Stimulated activated CD4-positive, alpha-beta T cell treated with anti-CD3 and anti-CD28 coated beads, Interleukin-1b, Interleukin-23, amount 100 ng/mL, for 1 hour (primary cell): ENCODE measurements at places on chromosomes 2 and 18.

GRCh38 chr2:53903011-53903410 lies 43.2 kb upstream of the GPR75 start:
- no peak for DNase-seq

- DNase-seq: no peak
These were observed 572 bp upstream of the ZNF516 start for GRCh38 chr18:76495435-76496193.

- DNase-seq: no peak
These were observed 56.4 kb downstream of the SNORC start for GRCh38 chr2:232926431-232926939.

- DNase-seq: no peak
These were observed 10.5 kb downstream of the VIT start for GRCh38 chr2:36707050-36707449.

GRCh38 chr2:20762945-20763683 lies 59.8 kb downstream of the LDAH start:
- DNase-seq: no peak

DNA sequence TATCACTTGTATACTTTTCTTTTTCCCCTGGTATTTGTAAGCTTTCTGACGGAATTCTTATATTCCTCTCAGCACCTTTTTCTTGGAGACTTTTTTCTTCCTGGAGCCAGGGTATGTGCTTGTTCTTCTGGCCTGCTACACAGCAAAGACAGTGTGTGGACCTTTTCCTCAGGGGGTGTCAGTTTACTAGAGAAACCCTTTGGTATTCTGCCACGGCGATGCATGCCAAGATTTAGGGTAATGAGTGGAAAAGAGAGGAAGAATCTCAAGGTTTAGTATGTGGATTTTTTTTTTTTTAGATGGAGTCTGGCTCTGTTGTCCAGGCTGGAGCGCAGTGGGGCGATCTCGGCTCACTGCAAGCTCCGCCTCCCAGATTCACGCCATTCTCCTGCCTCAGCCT lies 152.2 kb downstream of the PHLPP1 start:
- DNase-seq: no peak

DNA sequence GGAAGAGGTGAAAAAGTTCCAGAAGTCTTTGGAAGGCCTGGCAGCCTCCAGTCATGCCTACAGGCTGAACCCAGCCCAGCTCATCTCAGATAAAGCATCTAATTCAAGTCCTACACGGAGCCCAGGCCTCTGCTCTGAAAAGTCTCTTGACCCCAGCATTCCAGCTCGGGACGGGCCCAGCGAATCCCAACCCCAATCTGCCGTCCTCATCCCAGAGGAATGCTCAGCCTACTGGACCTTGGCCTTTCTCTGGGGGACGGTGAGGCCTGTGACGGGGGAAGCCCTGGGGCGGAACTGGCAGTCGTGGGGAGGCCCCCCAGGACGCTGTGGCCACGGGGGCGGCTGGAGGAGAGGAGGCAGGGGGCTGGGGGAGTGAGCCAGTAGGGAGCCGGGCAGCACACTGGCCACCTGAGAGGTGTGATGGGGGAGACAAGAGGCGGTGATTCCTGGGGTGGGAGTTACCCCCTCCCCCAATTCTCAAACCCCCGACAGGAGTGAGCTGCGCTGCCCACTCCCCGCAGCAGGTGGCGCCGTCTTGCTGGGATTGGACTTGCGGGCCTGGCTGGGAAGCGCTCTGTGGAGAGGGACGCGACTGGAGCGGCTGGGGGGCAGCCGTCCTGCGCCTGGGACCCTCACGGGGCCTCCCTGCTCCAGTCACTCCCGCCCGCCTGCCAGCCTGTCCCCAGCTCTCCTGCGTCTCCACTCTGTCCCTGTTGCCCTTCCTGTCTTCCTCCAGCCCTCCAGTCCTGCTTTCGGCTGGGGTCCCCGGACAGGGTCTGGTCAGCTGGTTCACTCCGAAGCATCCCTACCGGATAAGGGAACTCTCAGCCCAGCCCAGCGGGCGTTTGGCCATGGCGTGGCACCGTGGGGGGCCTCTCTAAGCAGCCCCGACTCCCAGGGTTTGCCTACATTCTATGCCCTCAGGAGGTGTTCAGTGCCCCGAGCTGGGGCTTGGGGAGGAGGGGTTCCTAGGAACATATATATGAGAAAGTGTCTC lies 182.6 kb upstream of the HAAO start:
- no peak for DNase-seq

GRCh38 chr2:107585851-107586250 lies 240.8 kb upstream of the RGPD4 start:
- DNase-seq: no peak

DNA sequence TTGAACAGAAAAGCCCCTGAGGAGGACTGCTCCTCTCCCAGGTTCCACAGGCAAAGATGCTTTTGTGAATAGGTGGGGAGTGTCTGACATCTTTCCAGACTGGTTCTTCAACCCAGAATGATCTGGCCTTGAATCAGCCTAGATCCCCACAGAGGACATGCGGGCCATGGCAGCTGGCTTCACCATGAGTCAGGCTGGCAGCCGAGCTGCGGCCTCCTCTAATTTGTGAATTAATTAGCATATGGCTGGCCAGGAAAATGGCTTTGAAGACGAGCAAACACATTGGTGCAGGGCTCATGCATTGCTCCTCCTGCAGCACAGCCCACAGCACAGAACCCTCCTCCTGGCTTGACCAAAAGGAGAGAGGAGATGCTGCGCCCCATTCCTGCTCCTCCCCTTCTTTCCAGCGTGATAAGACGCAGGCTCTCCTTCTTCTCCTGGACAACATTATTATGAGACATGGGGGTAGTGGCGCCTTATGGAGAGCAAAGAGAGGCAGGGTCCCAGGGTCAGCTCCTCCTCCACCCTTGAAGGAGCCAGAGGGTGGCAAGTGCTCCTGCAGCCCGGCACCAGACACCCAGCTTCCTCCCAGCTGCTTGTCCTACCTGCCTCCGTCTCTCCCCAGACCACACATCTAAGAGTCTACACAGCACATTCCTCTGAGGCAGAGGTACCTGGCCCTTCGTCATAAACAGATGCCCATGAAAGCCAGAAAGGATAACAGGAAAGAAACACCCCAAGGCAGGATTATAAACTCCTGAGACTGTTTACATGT lies 66.7 kb downstream of the EDAR start:
- DNase-seq: no peak

GRCh38 chr2:85053802-85054201 lies 79.4 kb upstream of the TCF7L1 start:
- no peak for DNase-seq

- no peak for DNase-seq
These were observed 23.0 kb downstream of the FAM171B start for GRCh38 chr2:186716899-186717298.

DNA sequence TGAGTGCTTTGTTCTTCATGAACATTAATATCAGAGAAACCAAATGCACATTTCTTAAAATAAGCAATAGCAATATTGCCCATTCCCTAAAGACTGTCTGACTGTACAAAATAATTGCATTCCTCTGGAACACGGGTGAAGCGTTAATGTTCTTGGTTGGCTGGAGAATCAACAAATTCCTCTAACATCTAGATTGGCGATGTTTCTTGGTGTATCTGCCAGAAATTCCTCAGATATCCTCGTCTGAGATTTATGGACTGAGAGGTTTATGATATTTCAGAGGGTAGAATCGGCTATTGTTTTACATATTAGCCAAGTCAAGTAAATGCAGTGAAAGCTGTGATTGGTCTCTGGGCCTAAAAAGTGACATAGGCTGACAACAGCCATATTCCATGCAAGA lies 27.1 kb upstream of the SPTBN1 start:
- no peak for DNase-seq

GRCh38 chr18:61731178-61731577 lies 161.6 kb downstream of the RNF152 start:
- DNase-seq: no peak

GRCh38 chr2:225466891-225467604 lies 67.5 kb downstream of the NYAP2 start:
- DNase-seq: no peak

DNA sequence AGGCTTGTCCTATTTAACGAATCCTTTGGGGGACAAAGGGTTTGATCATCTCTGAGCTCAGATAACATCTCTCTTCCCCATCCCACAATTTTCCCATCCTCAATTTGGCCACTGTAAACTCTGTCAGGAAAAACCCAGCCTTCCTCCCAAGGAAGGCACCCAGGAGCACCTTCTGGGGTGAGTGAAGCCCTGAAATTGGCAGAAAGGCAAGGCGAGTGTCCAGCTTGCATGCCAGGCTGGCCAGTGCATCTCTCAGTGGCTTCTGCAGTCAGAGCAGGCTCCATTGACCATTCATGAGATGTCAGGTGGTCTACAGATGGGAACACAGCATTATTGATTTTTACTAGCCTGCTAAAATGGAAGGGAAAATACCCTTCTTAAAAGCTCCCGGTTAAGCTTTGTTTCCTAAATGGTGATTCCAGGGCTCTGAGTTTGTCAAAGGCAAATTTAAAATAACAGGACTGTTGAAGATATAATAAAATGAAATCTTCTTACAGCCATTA lies 83.2 kb upstream of the BOD1L2 start:
- DNase-seq: no peak
